ENCODE measurements at places on chromosomes 3 and 15.

DNA sequence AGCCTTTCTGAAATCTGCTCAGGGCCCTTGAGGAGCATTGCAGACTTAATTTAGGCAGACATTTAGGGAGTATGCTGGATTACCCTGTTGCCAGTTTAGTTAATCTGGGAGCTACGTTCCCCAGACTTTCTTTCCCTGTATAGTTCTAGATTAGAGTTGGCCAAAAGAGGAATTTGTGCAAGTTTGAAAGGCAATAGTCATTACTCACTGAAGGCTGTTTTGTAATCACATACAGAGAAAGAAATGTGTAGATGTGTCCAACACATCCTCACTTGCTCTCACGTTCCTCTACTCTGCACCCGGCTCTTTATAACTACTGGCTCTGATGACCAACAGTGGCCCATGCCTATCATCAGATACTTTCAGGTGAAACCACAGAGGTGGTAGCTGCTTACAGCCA is 24.2 kb downstream of the MASP1 start:
- DNase-seq = no peak

DNA sequence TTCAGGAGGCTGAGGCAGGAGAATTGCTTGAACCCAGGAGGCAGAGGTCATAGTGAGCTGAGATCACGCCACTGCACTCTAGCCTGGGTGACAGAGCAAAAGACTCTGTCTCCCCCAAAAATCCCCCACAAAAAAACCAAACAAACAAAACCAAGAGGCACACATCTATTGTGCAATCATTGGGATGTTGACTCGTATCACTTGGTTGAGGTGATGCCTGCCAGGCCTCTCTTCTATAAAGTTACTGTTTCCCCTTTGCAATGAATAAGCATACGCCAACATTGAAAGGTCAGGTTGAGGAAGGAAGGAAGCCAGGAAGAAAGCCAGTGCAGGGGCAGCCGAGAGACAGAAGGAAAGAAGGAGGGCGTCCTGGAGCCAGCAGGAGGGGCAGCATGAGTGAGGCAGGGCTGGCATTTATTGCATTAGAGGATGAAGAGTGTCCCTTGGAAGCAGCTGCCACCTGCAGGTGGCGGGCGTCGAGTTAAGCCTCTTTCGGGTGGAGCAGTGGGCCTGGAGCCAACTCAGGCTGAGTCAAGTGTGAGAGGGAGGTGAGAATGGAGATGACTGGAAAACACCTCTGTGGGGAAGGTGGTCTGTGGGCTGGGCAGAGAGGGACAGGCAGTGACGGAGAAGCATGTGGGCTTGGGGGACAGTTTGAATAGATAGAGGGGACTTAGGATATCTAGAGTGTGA is 8.3 kb upstream of the CSPG4 start:
- DNase-seq = no peak

- no peak for DNase-seq
These were observed 900 bp upstream of the HYAL3 start for GRCh38 chr3:50299929-50300680.

GRCh38 chr3:126964950-126965349 is 18.0 kb upstream of the PLXNA1 start:
- no peak for DNase-seq

DNA sequence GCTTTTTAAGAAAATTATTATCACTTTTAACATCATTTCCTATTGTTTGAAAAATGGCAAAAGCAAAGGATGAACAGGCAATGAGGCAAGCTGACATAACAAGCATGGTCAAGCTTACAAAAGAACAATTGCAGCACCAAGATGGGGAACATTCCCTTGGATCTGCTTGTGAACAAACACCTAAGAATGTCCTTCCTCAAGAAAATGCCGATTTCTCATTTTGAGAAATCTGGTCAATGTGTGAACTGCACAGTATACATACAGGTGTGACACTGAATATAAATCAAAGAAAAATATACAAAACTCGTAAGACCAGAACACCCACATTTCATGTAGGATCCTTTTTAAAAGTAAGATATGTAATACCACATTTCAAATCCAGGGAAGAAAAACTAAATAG is 58.9 kb downstream of the LRRFIP2 start:
- DNase-seq = no peak

GRCh38 chr3:46957092-46957820 is 19.3 kb downstream of the CCDC12 start:
- DNase-seq = no peak

DNA sequence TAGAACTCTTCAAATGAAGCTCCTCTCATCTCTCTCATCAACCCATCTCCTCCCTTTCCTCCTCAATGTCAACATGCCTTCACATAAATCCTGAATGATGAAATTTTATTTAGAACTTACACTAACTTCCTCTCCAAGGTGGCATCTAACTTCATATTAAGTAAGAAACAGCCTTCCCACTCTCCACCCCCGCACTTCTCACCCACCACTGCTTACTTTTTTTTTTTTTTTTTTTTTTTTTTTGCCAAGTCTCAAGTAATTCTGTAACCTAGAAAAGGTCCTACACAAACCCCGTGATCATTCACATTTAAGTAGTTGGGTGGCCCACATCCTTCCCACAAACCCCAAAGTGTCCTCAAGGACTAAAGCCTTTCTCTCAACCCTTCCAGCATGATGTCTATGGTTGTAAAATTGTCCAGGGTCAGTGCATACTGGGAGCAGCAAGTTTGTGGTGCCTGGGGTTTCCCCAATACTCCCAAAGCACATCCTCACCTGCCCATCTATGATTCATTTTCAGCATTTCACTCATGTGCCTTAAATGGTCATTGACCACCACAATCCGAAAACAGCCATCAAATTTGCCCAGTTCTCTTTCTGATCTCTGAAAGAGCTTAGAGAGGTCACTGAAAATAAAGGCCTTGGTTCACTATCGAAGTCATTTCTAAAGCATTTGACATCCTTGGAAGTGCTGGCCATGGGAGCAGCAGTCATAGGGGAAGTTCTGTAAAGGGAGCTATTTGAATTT is 47.2 kb downstream of the CD86 start:
- no peak for DNase-seq

DNA sequence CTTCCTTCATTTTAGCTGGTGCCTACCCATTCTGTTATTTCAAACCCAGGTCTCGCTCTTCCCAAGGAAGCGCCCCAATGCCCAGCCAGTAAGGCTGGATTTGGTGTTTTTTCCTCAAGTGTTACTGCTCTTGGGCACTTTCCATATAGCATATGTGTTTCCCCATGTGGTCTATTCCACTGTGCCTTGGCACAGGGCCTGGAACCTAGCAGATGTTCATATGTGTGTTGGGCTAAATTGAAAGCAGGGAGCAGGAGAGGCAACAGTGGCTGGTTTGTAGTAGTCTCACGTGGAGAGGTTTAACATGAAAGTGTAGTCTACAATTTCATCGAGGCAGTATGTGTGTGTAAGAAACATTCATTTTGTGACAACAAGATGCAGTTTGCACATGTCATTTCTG is 48.2 kb upstream of the TEX264 start:
- DNase-seq = no peak

DNA sequence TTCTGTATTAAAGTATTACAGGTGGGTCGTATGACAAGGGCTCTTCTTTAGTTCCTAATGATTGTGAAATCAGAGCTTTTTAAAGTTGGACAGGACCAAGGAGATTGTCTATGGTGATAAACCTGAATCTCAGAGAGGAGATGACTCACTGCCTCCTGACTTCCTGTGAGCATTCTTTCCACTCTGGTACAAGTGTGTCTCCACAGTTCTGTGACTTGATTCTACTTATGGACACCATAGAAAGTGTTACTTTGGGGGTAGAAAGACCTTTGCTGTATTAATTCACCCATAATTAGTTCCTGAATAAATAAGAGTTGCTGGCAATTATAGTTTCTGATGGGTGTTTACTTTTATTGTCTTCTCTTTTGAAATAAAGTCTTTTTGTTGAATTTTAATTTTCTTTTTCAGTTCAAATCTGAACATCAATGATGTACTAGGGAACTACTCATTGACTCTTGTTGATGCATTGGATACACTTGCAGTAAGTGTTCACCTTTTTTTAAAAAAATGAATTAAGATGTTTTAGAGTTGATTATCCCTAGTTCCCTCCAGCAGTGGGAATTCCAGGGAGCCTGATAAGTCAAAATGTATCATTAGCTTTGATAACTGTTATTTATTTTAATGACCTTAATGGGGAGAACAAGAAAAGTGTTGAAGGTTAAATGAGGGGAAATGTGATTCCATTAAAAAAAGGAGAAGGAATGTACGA is 7.4 kb downstream of the EDEM1 start:
- DNase-seq = no peak

DNA sequence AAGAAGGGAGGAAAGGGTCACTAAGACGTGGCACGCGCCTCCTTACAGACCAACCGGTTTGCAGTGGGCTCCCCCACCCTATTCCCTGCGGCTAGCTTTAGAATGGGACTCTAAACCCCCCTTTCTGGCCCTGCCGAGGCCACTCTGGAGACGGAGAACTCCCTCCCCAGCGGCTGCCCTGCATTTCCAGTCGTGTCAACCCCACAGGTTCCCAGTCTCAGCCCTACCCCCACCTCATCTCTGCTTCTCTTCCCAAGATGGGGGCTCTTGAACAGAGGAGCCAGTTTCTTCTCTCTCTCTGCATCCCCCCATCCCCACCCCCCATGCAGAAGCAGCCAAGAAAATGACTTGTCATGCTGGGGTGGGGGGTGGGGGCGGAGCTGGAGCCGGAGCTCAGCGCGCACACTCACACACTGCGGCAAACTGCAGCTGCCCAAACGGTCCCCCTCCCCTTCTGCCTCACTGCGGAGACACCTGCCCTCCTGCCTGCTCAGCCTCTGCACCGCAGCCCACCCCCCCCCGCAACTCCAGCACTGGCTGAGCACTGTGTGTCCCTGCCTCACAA is 871 bp downstream of the MAP1A start:
- no peak for DNase-seq

DNA sequence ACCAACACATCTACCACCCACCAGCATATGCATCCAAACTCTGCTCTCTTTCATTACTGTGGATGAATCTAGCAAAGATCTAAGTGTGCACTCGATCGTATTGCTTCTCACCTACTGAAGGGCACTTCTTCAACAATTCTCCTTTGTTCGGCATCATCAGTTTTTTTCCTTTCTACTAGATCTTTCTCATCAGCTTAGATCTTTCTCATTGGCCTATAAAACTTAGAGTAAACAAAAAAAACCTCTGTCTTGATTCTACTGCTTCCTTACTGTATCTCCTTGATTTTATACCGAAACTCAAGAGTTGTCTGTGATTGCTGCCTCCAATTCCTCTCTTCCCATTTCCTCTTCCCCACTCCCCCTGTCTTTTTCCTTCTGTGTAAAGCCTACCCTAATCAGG is 36.1 kb upstream of the TIPARP start:
- DNase-seq = no peak

DNA sequence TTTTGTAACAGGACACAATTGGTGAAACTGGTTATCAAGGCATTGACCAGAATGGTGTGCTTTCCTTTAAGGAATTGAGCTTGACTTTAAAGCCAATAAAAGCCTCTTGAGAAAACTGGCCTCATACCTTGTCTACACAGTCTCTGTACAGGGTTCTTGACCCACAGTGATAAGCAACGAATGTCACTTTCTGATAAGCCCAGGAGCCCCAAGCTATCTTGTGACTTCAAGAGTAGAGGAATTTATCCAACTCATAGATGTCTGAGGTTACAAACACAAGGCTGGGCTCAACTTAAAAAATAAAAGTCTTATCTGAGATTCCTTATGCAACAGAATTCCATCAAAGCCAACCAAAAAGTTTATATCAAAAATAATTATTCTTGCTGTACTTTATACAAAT is 212.1 kb downstream of the GBE1 start:
- no peak for DNase-seq

- no peak for DNase-seq
These were observed 14.5 kb downstream of the CSRNP1 start for GRCh38 chr3:39138804-39139415.

DNA sequence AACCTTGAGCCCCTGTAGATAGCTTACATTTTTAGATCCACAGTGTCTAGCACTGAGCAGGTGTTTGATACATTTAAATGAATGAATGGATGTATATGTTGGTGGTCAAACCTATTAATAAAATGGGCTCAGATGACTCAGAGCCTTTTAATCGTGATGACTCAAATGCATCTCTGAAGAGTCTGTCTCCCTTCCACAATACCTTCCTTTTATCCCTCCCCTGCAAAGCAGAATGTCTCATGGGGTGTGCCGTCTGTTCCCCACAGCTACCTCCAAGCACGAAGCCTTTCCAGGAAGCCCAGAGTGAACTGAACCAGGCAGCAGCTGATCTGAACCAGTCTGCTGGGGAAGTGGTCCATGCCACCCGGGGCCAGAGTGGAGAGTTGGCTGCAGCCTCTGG is 303.5 kb upstream of the TPM1 start:
- DNase-seq = no peak

- no peak for DNase-seq
These were observed 139.7 kb upstream of the CFAP20DC start for GRCh38 chr3:59189526-59189925.

DNA sequence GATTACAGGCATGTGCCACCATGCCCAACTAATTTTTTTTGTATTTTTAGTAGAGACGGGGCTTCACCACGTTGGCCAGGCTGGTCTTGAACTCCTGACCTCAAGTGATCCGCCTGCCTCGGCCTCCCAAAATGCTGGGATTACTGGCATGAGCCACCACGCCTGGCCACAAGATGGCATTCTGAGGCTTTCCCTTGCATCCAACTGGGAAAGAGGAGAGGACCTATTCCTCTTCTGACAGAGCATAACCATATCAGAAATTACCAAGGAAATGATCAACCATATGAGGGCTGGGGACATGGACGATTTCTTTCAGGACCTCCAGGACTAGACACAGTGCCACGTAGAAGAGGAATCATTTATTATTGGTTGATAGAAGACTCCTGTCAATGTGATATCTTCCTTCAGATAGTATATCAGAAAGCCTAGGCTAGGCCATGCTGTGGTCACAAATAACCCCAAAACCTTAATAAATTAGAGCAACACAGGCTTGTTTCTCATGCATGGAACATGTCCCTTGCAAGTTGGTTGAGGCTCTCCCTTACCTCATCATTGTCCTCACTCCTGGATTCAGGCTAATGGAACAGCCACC is 372.3 kb upstream of the IL12A start:
- DNase-seq = no peak

- DNase-seq = no peak
These were observed 35.3 kb downstream of the IGDCC3 start for GRCh38 chr15:65342493-65342892.

DNA sequence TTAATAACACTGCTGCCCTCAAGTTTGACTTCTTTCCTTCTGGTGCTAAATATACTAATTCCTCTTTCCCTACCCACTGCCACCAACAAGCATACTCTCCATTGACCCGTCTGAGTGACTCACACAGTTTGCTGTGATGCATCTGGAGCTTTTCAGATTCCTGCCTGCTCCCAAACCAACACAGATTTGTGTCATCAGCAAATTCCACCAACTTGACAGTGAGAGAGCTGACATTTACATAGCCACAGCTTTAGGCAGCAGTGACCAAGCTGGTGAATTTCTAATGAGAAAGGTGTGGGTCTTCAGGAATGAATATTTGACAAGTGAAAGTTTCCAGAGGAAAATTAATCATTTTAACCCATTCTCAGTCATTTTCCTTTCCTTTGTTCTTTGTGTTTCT is 96.5 kb upstream of the PRICKLE2 start:
- no peak for DNase-seq

- peak; percentile 64 for DNase-seq
These were observed 63.8 kb upstream of the ACP3 start for GRCh38 chr3:132253262-132253878.

GRCh38 chr3:178420033-178420432 is 116.2 kb upstream of the KCNMB2 start:
- no peak for DNase-seq

GRCh38 chr15:58065445-58066041 is at the start of gene ALDH1A2:
Gene ALDH1A2 (minus strand): TSS chr15:58065711. CDS start chr15:58065650, 61 bp downstream.
- DNase-seq = no peak

All from renal pelvis (tissue), 12 donors.